Calu3 (cell line): ENCODE measurements at places on chromosomes 7 and 10. TPM values are rescaled to one million over a fixed set of nuclear protein-coding genes. Genes with fewer than 3 reads are reported as not detected.

- no peak overlapping the region for H3K27ac ChIP-seq
- H3K4me3 ChIP-seq = peak overlapping the region; percentile 26
- no peaks in the 10 kb centered on the region for H3K36me3 ChIP-seq
- no peaks in the 10 kb centered on the region for H3K27me3 ChIP-seq
- H3K4me1 ChIP-seq = no peaks in the 10 kb centered on the region
- DNase-seq = peak; percentile 55
Observed at GRCh38 chr7:81478664-81479063, 291.2 kb downstream of the HGF start.

DNA sequence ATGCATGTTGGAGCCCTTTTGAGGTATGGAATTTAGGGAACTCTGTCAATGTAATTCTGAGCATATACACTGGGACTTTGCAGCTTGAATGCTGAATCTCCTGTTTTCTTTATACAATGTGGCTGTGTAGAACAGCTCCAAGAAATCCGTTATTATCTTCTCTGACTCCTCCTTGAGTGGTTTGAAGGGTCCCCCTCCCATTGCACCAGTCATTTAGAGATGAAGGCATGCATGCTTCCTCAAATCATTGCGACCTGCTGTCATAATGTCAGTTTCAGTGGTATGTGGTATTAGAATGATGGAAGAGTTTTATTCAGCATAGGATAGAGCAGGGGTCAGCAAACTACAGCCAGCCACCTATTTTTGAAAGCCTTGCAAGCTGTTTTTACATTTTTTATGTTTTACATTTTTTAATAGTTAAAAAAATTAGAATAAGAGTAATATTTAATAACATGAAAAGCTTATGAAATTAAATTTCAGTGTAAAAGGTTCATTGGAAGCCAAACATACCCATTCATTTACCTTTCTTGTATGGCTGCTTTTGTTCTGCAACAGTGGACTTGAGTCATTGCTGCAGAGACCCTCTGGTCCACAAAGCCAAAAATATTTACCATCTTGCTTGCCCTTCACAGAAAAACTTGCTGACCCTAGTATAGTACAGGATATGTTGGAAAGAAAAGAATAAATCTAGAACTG is 8.1 kb downstream of the STK17A start:
- peak overlapping the region; percentile 52 for H3K4me3 ChIP-seq
- H3K27me3 ChIP-seq = no peaks in the 10 kb centered on the region

DNA sequence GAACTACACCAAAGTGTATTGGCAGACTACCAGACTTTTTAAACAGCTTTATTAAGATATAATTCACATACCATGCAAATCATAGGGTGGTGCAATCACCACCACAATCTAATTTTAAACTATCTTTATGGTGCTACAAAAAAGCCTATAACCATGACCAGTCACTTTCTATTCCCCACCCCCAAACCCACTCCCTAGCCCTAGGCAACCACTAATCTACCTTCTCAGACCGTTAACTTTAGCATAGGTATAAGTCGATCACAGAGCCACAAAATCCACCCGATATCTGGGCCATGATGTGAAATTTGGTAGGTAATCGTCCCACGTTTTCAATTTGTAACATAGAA is 536 bp upstream of the POM121 start:
- no peak for DNase-seq
- H3K4me3 ChIP-seq = peak overlapping the region; percentile 86
- H3K36me3 ChIP-seq = peaks cover 42% of the 10 kb centered on the region
- no peaks in the 10 kb centered on the region for H3K4me1 ChIP-seq

PSD gene
- 0.34 and 0.35 TPM in 2 replicates for total RNA-seq

COPG2 gene
- total RNA-seq = 18.2 and 19.8 TPM in 2 replicates

GIMAP1 gene
- total RNA-seq = not detected in 2 replicates

PCDH15 gene
- not detected in 2 replicates for total RNA-seq

DNA sequence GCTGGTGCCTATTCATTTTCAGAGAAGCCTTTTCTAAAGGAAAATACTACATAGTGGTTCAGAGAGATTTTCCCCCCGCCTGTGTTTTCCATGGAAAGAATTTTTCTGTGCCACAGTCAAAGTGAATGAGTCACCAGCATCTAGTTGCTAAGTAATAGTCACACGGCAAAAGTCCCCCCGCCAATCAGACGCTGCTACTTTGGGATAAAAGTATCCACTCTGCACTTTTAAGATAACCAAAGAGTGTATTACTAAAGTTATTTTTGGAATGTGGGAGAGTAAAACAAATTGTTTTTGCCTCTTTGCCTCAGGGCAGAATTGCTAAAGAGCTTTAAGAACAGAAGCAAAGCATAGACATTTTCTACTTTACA is 23.5 kb downstream of the ABLIM1 start:
- DNase-seq = peak; percentile 47
- peaks cover 22% of the 10 kb centered on the region for H3K36me3 ChIP-seq
- no peaks in the 10 kb centered on the region for H3K27me3 ChIP-seq
- peaks cover 64% of the 10 kb centered on the region for H3K4me1 ChIP-seq

CCL24 gene
- 0.68 TPM in 1 of 2 replicates, not detected in the other for total RNA-seq

DNA sequence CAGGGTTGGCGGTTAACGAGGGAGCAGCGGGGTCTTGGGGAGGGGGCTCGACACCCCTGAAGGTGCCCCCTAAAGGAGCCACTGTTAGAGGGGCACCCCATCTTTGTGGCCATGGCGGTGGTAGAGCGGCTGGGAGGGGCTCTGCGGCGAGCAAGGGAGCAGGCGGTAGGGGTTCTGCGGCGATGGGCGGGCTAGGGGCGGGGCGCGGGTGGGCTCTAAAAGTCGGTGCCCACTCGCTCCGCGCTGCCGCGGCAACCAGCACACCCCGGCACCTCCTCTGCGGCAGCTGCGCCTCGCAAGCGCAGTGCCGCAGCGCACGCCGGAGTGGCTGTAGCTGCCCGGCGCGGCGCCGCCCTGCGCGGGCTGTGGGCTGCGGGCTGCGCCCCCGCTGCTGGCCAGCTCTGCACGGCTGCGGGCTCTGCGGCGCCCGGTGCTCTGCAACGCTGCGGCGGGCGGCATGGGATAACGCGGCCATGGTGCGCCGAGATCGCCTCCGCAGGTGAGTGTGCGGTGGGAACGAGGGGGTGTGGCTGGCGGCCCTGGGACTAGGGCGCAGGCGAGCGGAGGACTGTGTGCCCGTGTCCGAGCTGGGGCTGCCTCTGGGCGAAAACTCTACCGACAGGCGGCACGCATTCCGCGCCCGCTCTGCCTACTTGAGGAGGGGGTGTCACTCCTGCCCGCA is at the start of gene MEST:
Gene MEST, plus strand, starts transcription at position 245 of the 682 bp plus-strand sequence. Its CDS starts 229 bp downstream, at position 474.
- H3K27ac ChIP-seq = no peak within 1 kb of the TSS
- no peaks in the 10 kb centered on the region for H3K27me3 ChIP-seq
- peaks cover 14% of the 10 kb centered on the region for H3K36me3 ChIP-seq
- peaks cover 29% of the 10 kb centered on the region for H3K4me1 ChIP-seq

GRCh38 chr10:43229208-43230061 is 37.4 kb downstream of the RASGEF1A start:
- peak; percentile 60 for DNase-seq
- H3K36me3 ChIP-seq = peaks cover 7% of the 10 kb centered on the region
- H3K4me3 ChIP-seq = peak overlapping the region; percentile 77
- no peak overlapping the region for H3K27ac ChIP-seq

- peaks cover 21% of the 10 kb centered on the region for H3K4me1 ChIP-seq
- H3K36me3 ChIP-seq = no peaks in the 10 kb centered on the region
- peak; percentile 80 for DNase-seq
- no peak overlapping the region for H3K27ac ChIP-seq
Observed at GRCh38 chr10:132446661-132447445, 49.9 kb downstream of the PWWP2B start.

GRCh38 chr7:45071528-45071927 is 17.2 kb downstream of the NACAD start:
- no peaks in the 10 kb centered on the region for H3K27me3 ChIP-seq
- no peak overlapping the region for H3K27ac ChIP-seq
- no peak overlapping the region for H3K4me3 ChIP-seq
- peaks cover 17% of the 10 kb centered on the region for H3K36me3 ChIP-seq
- no peak for DNase-seq
- peaks cover 14% of the 10 kb centered on the region for H3K4me1 ChIP-seq

DNA sequence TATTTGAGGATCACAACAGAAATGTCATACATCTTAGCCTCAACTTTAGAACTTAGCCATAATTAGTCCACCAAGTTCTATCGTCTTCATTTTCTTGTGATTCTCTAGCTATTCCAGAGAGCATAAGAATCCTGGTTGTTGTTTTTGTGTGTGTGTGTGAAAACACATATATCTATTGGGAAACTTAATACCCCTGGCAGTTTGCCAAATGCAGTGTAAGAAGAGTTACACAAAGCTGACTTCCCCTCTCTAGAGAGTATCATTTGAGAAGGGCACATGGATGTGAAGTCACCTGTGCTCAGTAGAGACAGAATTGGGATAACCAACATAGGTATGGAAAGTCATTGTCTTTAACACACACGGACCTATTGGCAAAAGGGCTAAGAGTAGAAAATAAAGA is 19.3 kb downstream of the FOXI2 start:
- H3K4me3 ChIP-seq = no peak overlapping the region
- no peak overlapping the region for H3K27ac ChIP-seq
- peaks cover 36% of the 10 kb centered on the region for H3K27me3 ChIP-seq
- no peaks in the 10 kb centered on the region for H3K4me1 ChIP-seq
- DNase-seq = no peak
